Vagina (tissue), 2 donors: ENCODE measurements at places on chromosomes 16 and 17. TPM values are rescaled to one million over a fixed set of nuclear protein-coding genes. Genes with fewer than 3 reads are reported as not detected.

- H3K27ac ChIP-seq: no peak overlapping the region
- H3K4me1 ChIP-seq: no peaks in the 10 kb centered on the region
- H3K4me3 ChIP-seq: no peak overlapping the region
Observed at GRCh38 chr17:28755486-28755885, 11.7 kb downstream of the TRAF4 start.

Gene ZG16
- total RNA-seq: not detected

GRCh38 chr17:64448665-64449512 lies at the start of gene MILR1:
Gene MILR1, plus strand, starts transcription at chr17:64449115. Its CDS starts 54 bp downstream, at chr17:64449169.
- peaks cover 11% of the 10 kb centered on the region for H3K4me1 ChIP-seq
- H3K27me3 ChIP-seq: no peaks in the 10 kb centered on the region
- no peak within 1 kb of the TSS for H3K4me3 ChIP-seq
- no peaks in the 10 kb centered on the region for H3K36me3 ChIP-seq

GRCh38 chr17:12231355-12231682 lies 210.6 kb downstream of the MAP2K4 start:
- no peak overlapping the region for H3K27ac ChIP-seq
- H3K27me3 ChIP-seq: no peaks in the 10 kb centered on the region
- peaks cover 9% of the 10 kb centered on the region for H3K4me1 ChIP-seq
- no peak overlapping the region for H3K4me3 ChIP-seq
- H3K36me3 ChIP-seq: no peaks in the 10 kb centered on the region
- DNase-seq: no peak

GRCh38 chr17:75032720-75033280 lies 14.0 kb downstream of the ATP5PD start:
- peaks cover 37% of the 10 kb centered on the region for H3K4me1 ChIP-seq
- peak overlapping the region; percentile 44 for H3K4me3 ChIP-seq
- no peak for DNase-seq
- peak overlapping the region; percentile 98 for H3K27ac ChIP-seq
- H3K36me3 ChIP-seq: no peaks in the 10 kb centered on the region

Gene USP10
- total RNA-seq: 42.5 TPM

Gene MFAP4
- total RNA-seq: 205 TPM

DNA sequence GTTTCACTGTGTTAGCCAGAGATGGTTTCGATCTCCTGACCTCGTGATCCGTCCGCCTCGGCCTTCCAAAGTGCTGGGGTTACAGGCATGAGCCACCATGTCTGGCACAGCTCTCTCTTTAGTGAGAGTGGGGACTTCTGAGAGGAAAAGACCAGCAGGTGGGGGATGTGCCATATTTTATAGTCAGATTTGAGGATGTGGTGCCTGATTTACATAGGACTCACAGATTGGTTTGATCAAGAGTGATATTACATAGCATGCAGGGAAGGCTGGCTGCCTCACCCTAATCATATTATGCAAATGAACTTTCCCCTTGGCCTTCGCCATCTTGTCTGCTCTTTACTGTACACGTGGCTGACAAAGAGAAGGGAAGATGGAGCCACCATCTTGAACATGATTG lies 28.1 kb upstream of the MAPK3 start:
- H3K27me3 ChIP-seq: no peaks in the 10 kb centered on the region
- H3K36me3 ChIP-seq: no peaks in the 10 kb centered on the region

- H3K4me1 ChIP-seq: peaks cover 13% of the 10 kb centered on the region
- no peak for DNase-seq
- H3K27me3 ChIP-seq: no peaks in the 10 kb centered on the region
- H3K27ac ChIP-seq: no peak overlapping the region
- no peaks in the 10 kb centered on the region for H3K36me3 ChIP-seq
- H3K4me3 ChIP-seq: no peak overlapping the region
Observed at GRCh38 chr16:1300664-1301476, 8.6 kb upstream of the UBE2I start.

Gene SRL
- total RNA-seq: 1.5 TPM

GRCh38 chr16:265711-266110 lies 10.0 kb downstream of the RGS11 start:
- no peak overlapping the region for H3K27ac ChIP-seq
- H3K4me1 ChIP-seq: no peaks in the 10 kb centered on the region
- H3K27me3 ChIP-seq: no peaks in the 10 kb centered on the region
- H3K36me3 ChIP-seq: peaks cover 32% of the 10 kb centered on the region

DNA sequence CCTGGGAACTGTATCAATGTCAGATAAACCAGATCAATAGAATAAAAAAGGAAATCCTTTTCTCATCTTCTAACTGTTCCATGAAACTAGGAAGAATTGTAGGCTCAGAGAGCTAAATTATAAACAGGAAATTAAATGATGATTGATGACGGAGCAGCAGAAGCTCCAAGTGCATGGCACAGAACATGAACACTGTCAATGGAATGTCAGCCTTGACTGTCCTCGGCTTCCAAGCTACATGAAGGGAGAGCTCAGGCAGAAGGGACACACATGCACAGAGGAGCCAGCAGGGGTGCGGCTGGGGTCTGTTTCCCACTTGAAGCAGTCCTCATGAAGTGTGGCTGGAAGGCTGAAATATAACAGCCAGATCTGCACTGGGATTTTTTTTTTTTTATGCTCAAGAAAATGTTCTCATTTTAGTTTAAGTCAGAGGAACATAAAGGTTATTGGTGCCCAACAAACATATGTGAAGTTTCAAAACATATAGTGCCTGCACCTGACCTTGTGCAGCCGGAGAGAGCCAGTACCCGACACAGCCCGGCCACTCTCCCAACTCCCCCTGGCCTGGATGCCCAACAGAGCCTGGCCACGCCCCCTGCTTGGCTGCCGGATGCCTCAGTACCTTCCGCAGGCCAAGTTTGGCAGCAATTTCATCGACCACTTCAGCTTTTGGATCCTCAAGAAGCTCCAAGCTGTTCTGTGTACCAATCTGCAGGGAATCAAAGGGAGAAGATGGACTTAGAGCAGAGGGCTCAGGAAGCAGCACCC lies 37.0 kb downstream of the NPLOC4 start:
- peaks cover 4% of the 10 kb centered on the region for H3K36me3 ChIP-seq
- H3K4me1 ChIP-seq: peaks cover 5% of the 10 kb centered on the region
- DNase-seq: no peak

GRCh38 chr16:73601911-73602310 lies 554.0 kb upstream of the ZFHX3 start:
- H3K4me3 ChIP-seq: no peak overlapping the region
- H3K27ac ChIP-seq: no peak overlapping the region
- H3K27me3 ChIP-seq: no peaks in the 10 kb centered on the region
- no peak for DNase-seq
- no peaks in the 10 kb centered on the region for H3K4me1 ChIP-seq

GRCh38 chr16:50308237-50308965 lies 42.0 kb downstream of the ADCY7 start:
- H3K4me3 ChIP-seq: no peak overlapping the region
- no peaks in the 10 kb centered on the region for H3K27me3 ChIP-seq
- no peak overlapping the region for H3K27ac ChIP-seq
- H3K36me3 ChIP-seq: no peaks in the 10 kb centered on the region

Gene COX6A2
- not detected for total RNA-seq

Gene FBXW10B
- 6.9 TPM for total RNA-seq

Gene TBC1D3E
- not detected for total RNA-seq

DNA sequence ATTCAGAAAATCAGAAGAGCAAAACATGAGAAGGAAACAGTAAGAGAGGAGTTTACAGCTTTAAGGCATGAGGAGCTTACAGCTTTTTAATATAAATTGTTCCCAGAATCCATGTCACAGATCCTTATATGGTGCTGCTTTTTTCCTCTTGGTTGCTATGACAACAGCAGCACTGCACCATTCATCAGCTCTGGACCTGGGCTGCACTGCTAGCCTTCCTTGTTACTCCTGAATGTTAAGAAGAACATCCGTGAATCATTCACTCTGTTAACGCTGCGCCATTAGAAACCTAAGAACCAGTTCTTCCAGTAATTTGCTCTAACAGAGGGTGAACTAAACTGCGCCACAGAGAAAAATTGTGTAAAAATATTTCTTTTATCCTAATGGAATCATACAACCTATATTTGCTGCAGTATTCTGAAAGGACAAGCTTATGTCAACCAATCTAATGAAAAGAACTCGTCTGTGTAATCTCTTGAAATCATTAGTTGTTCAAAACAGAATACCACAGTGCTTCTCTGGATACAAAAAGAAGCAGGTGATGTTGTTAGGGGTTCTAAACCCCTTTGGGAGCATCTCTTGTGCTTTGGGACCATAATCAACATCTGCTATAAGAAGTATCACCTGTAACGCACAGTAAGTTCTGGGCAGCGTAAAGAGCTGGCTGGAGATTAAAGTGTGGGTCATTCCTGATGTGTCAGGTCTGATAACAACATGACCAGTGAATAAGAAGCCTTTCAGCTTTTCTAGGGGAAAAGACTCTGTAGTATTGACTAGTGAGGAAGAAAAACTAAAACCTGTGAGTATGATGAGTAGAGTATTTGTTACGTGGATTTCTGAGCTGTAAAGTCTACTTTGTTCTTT lies 151.2 kb downstream of the TANC2 start:
- no peak for DNase-seq
- no peaks in the 10 kb centered on the region for H3K27me3 ChIP-seq
- no peaks in the 10 kb centered on the region for H3K4me1 ChIP-seq
- no peak overlapping the region for H3K27ac ChIP-seq
- no peak overlapping the region for H3K4me3 ChIP-seq
- no peaks in the 10 kb centered on the region for H3K36me3 ChIP-seq

- H3K27ac ChIP-seq: no peak overlapping the region
- H3K36me3 ChIP-seq: no peaks in the 10 kb centered on the region
- no peaks in the 10 kb centered on the region for H3K27me3 ChIP-seq
- peaks cover 12% of the 10 kb centered on the region for H3K4me1 ChIP-seq
- DNase-seq: no peak
Observed at GRCh38 chr16:2455081-2455845, 4.6 kb upstream of the TEDC2 start.

Gene TBC1D3K
- total RNA-seq: not detected

- no peak overlapping the region for H3K27ac ChIP-seq
- H3K4me1 ChIP-seq: no peaks in the 10 kb centered on the region
- H3K36me3 ChIP-seq: no peaks in the 10 kb centered on the region
- DNase-seq: no peak
- no peaks in the 10 kb centered on the region for H3K27me3 ChIP-seq
- no peak overlapping the region for H3K4me3 ChIP-seq
Observed at GRCh38 chr16:86953631-86954391, 363.4 kb downstream of the C16orf95 start.
